T-helper 17 cell (primary cell): ENCODE measurements at places on chromosomes 5 and 9. TPM values are rescaled to one million over a fixed set of nuclear protein-coding genes. Genes with fewer than 3 reads are reported as not detected.

DNA sequence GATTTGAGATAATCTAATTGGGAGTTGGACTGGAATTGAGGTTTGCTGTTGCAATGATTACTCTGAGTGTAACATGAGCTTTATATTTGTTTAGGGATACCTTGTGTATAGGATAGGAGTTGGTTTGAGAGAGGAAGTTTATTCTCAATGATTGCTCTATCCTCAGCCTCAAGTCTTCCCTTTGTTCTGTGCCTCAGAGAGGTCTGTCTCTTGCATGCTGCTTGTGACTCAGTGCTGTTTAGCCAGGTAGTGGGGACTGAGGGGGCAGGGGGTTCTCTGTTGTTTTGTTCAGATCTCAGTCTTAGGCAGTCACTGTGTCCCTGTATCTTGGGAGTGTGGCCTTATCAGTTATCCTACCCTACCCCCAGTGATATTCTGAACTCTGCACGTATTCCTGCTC lies 192.1 kb downstream of the SPATA31D1 start:
- no peak for DNase-seq

DNA sequence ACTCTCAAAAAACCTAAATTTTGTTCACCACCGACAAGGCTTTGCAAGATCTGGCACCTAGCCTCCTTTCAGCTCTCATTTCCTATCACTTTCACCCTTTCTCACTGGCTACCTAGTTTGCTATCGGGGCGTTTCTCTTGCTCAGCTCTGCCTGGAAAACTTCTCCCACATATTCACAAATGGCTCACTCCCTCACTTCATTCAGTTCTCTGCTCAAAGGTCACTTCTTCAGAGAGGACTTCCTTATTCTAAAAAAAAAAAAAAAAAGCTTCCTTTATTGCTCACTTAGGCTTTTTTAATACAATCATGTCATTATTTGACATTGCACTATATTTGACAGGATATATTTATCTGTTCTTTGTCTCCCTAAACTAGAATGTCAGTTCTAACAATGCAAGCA lies 2.1 kb upstream of the SLC25A46 start:
- DNase-seq = no peak

GRCh38 chr5:33281431-33281843 lies 159.3 kb upstream of the TARS1 start:
- no peak for DNase-seq

Gene SGCD
- not detected for total RNA-seq

- no peak for DNase-seq
Observed at GRCh38 chr5:157710882-157711281, 20.3 kb upstream of the THG1L start.

GRCh38 chr5:21802869-21803490 lies 1050.2 kb downstream of the CDH12 start:
- DNase-seq = no peak

DNA sequence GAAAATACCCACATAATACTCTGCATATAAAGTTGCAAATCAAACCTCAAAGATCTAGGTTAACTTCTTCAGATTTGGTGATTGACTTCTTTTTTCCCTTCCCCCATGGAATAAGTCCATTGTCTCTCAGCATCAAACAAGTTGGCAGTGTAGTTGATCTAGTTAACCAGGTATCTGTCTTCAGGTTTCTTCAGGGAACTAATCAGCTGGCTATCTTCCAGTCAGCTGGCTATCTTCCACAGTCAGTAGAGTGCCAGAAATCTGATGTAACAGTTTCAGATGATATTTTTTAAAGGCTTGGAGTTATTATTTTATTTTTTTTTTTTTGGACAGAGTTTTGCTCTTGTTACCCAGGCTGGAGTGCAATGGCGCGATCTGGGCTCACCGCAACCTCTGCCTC lies 16.8 kb downstream of the TNFSF15 start:
- no peak for DNase-seq

DNA sequence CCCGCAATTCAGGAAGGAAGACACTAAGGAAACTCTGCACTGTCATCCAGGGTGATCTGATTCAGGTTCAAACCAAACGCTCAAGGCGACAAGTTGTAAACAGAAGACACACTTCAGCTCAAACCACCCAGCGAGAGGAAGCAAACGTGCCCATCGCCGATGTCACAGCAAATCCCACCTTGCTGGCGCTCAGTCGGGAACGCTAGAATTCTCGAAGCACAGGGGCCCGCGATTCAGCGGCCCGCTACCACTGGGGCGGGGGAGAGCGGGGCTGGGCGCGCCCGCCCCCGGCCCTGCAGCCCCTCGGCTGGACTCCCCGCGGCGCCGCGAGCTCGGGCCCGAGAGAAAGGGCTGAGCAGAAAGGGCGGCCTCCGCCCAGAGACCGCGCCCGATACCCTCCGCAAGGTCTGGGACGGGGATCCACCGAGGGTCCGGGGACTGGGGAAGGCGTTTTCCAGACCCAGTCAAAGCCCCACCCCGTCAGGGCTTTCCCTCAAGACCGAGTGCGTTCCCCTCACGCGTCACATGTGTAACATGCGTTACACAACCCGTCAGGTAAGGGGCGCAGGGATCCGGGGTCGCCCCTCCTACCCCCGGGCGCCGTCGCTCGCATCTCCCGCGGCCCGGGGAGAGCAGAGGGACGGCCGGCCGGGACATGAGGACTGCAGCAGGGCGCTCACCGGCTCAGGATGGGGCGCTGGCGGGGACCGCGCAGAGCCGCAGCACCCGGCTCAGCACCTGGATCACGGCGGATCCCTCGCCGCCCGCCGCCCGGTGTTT lies 469 bp downstream of the AGTPBP1 start:
- peak; percentile 72 for DNase-seq

Gene MYMK
- not detected for total RNA-seq

Gene C7
- not detected for total RNA-seq

DNA sequence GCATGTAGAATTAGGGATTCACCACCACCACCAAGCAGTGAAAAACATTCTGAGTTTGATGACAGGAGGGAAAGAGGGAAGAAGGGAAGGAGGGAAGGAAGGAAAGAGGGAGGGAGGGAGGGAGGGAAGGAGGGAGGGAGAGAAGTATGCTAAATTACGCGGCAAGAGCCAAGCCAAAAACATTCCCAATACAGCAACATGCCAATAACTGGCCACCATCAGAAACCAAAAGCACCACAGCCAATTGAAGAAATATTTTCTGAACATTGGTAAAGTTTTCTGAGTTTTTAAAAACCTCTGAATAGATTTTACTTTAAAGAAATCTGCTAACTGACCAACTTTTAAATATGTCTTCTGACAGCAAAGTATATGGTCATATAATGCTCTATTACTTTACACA lies 36.0 kb downstream of the FNIP1 start:
- no peak for DNase-seq

Gene TMEM215
- total RNA-seq = not detected

GRCh38 chr9:3080951-3081350 lies 237.1 kb upstream of the PUM3 start:
- DNase-seq = no peak

DNA sequence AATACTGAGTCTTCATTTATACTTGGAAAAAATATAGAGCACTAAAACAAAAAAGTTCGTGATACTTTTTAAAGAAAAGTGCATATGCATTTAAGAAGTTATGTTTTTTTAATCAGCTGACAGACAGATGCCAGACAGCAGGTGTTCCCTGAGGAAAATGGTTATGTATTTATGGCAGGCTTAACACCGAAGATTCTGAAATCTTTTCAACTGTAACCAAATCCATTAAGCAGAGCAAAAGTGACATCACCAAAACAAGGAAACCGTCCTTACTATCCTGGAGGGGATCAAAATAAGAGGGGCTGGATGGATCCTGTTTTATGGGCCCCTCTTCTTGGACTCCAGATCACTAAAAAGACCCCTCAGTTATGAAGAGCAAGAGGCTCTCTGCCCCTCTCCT lies 404.9 kb upstream of the ADAMTS16 start:
- DNase-seq = no peak

Gene FREM1
- total RNA-seq = not detected

GRCh38 chr5:137825165-137825564 lies 42.5 kb upstream of the MYOT start:
- no peak for DNase-seq

DNA sequence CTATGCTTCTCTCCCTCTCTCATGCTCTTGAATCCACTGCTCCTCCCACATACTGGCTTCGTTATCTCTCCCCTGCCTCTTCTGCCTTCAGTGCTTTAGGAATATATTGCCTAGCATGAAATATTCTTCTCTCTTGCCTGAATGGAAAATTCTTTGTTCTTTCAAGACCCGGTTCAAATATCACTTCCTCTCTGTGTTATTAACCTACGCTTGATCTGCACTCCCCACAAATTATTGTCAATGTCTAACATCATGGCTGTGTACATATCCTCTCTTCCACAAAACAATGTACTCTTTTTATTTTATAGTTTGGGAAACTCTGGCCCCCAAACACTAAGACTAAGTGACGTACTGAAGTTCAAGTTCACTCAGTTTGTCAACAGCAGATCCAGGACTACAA lies 211.0 kb downstream of the SEC61B start:
- DNase-seq = no peak

Gene NDUFB6
- 14.2 TPM for total RNA-seq

DNA sequence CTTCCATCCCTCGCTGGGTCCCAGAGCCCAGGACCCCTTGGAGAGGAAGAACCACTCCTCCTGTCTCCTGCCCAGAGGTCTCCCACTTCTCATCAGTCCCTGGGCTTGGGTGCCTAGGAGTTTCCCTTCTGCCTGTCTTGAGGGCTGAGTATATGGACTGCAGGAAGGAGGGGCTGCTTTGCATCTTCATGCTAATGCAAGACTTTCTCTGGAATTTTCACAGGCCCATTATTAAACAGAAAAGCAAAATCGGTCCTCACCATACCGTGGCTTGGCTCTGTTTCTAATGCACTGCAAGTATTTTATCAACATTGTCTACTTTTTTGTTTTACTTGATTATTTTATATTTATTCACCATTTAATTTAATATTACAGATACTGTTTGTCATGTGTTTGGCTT lies 34.5 kb downstream of the TRIO start:
- no peak for DNase-seq

GRCh38 chr5:167867281-167867680 lies 424.2 kb upstream of the WWC1 start:
- DNase-seq = no peak

GRCh38 chr5:158466191-158466590 lies 607.2 kb upstream of the CLINT1 start:
- DNase-seq = no peak

Gene SERF1B
- total RNA-seq = 23.4 TPM

DNA sequence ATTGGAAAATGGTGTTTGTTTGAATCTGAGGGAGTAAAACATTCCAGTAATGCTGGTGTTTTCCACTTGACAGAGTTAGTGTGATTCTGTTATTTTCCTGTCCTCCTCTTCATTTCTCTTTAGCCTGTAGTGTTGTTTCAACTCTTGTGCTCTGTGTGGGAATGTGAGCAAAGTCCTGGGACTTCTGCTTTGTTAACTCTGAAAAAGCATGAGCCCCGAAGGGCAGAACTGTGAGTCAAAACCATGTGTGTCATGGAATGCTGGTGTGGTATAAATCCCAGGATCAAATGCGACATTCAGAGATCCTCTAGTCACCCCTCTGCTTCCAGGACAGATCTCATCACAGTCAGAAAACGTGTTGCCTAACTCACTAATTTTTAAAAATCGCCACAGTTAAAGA lies 8.9 kb downstream of the F2R start:
- no peak for DNase-seq

DNA sequence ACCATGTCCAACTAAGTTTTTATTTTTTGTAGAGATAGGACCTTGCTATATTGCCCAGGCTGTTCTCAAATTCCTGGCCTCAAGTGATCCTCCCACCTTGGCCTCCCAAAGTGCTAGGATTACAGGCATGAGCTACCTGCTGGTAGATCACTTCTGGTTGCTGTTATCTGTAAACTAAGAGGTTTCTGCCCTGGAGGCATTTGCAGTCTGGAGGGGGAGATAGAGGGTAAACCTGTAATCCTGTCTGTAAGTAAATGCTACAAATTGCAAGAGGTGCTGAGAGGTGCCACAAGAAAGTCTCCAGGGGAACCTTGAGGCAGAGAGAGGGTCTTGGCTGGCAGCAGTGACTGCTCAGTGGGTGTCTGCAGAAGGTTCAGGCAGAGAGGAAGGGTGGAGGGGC lies 29.0 kb upstream of the GGTA1 start:
- DNase-seq = no peak

DNA sequence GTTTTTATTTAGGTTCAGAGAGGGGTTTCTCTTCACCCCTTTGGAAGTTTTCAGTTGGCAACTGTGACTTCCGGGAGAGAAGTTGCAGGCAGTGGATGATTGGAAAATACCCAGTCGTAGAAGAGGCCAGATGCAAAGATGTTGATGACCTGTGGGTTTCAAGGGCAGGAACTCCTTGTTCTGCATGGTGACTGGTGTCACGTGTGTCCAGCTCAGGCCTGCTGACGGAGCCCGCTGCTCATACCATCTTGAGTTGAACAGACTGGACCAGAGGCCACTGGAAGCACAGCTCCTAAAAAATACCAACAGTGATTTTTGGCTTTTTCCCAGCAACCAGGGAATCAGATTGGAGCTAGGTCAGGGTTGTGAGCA lies 243.9 kb upstream of the KLF4 start:
- no peak for DNase-seq

Gene VCAN
- 8.0 TPM for total RNA-seq

DNA sequence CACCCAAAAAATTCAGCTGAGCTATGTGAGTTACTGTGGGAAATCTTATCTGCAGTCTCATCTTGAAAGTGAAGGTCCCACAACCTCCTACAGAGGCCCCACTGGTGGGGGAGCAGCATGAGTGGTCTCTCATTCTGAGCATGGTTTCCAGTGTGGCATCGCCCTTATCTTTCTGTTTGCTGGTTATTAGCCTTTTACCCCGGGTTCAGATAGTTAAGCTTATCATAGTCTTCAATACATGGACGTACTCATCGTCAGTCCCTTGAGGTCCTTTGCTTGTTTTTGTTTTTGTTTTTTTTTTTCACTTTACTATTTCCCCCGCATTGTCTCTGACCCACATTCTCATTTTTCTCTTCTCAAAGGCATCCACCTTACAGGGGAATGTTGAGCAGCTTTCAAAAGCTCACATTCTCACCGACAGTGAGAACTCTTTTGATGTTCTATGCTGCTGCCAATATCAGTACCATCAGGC lies 7.7 kb upstream of the HAVCR2 start:
- DNase-seq = no peak

DNA sequence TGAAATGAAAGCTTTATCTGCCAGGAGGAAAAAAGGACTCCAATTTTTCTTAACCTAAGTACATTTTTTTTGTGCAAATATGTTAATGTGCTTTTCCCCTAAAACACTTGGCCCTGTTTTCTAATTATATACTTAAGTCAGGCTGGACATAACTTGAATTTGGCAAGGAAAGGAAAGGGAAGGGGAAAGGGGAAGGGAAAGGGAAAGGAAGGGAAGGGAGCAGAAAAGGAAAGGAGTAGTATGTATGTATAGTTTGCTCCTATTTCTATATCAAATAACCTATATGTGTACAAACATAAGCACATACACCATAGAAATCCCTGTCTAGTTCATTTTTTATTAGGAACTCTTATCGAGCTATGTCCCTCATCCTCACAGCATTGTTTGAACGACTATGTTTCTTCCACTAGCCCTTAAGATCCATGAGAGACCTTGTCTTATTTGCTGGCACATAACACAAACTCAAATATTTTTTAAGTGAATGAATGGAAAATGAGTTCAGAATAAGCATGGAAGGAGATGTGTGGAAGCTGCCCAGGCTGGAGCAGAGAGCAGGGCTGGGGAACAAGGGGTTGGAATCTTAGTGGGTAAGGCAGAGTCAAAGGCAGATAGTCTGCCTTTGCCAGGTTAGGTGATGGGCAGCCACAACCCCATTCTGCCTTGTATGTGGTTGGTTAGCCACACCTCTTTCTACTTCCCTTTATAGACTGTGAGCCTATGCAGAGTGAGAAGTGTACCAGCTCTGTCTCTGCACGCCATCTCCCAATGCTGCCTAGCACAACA lies 70.0 kb downstream of the KLHL3 start:
- DNase-seq = no peak
